SIG-M5 (cell line): ENCODE measurements at places on chromosomes 7 and 10.
A peak's percentile ranks its signal among the peaks of the same experiment; 100 is the strongest.

DNA sequence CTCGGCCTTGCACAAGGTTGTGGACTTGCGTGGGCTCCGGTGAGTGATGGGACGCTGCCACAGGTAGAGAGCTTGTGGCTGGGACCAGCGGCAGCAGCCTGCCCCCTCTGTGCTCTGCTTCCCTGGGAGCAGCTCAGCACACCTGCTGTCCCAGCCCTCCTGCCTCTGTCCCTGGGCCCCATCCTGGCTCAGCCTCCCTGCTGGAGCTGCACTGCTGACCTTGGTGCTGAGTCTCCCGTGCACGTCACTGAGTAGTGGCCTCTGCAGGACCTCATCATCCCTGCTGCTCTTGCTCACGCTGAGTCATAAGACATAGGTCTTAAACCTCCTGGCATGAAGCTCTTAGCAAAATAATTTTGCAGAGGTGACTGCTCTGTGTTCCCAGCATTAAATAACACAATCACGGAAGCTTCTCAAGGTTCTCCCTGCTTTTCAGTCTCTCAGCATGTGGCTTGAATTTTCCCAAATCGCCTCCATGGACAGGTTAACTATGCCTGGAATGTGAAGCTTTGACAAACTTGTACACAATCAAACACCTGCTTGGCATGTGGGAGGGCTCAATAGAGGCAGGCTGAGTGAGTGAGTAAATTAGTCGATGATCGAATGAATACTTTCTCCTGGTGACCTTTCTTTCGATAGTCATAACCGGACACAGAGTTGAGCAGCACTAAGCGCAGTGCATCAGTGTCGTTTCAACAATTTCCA is 63.8 kb upstream of the NPS start:
- DNase-seq: no peak

DNA sequence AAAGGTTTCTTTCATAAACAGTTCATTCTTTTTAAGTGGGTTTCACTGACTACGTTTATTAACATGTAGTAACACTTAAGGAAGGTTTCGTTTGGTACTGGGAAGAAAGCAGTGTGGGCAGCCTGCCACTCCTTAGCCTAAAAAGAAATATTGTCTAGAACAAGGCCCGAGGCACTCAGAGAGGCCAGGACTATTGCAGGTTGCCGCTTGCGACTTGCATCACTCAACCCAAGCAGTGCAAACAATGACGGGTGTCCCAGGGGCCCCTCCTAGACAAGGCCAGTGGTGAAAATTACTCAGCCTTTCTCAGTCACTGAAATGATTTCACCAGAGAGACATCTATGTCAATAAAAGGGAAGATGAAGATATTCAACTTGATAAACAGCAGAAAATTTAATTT is 243.9 kb downstream of the SNX13 start:
- DNase-seq: peak; percentile 15

DNA sequence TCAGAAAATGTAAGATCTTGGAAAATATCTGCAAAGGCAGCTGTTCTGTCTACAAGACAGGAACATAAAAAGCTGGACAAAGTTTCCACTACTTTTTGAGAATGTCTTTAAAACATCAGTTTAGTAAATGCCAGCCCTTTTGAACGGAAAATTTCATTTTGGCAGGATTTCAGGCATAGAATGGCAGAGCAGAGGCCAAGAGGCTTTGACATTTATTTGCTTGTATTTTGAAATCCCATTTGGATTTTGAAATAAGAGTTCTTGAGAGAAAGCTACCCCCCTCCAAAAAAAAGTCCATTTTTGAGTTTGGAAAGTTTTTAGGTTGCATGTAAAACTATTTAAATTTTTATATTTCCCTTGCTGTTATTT is 3.1 kb upstream of the ETV1 start:
- DNase-seq: no peak

DNA sequence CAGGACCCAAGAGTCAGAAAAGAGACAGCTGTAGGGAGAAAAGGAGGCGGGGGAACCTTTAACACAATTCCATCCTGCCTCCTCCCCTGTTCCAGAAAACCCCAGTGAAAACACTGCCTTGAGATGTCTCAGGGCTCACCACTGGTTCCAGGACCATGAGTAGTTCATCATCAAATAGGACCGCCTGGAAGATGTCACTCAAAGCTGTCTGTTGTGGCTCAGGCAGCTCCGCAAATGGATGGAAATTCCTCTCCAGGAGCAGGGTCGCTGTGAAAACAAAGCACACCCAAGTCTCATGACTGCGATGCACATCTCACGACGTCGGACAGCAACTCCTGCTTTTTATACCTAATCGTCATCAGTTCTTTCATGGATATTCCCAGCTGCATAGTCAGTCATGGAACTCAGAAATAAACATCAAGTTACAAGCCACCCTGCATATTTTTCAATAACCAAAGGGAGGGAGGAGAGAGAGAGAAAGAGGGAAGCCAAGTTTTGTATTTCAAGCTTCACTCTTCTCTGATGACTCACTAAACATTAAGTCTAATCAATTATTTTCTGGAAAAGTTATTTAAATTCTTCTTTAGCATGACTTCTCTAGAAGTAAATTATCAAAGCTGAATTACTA is 49.2 kb downstream of the GSDME start:
- no peak for DNase-seq

DNA sequence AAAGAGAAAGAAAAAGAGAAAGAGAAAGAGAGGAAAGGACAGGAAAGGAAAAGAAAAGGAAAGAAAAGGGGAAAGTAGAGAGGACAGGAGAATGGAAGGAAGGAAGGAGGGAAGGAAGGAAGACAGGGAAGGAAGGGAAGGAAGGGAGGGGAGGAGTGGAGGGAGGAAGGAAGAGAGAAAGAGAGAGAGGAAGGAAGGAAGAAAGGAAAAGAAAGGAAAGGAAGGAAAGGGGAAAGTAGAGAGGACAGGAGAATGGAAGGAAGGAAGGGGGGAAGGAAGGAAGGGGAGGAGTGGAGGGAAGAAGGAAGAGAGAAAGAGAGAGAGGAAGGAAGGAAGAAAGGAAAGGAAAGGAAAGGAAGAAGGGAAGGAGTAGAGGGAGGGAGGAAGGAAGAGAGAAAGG is 96.4 kb upstream of the APBB1IP start:
- DNase-seq: no peak

DNA sequence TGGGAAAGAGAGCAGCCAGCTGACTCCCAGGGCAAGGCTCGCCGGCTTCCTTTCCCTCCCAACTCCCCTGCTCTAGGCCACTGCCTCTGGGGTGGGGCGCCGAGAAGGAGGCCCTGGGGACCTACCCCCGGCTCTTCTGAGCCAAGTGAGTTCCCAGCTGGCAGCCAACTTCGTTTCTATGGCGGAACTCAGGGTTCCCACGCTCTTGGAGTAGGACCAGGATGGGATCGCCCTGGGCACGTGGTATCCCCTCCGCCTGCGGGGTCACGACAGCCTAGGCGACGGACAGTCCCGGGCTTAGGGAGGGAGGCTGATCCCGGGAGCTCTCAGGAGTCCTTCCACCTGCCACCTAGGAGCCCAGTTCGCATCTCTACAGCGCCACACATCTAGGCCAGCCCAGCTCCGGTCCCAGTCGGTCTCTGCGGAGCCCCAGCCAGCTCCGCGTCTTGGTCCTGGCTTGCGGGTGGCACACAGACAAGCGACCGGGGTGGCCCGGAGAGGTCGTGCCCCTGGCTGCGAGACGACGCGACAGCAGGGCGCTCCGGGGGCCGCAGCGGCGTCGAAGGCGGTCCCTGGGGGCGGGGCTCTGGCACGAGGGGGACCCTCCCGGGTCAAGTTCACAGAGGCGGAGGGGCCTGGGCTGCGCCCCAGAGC is 20.5 kb upstream of the GATA3 start:
- no peak for DNase-seq

DNA sequence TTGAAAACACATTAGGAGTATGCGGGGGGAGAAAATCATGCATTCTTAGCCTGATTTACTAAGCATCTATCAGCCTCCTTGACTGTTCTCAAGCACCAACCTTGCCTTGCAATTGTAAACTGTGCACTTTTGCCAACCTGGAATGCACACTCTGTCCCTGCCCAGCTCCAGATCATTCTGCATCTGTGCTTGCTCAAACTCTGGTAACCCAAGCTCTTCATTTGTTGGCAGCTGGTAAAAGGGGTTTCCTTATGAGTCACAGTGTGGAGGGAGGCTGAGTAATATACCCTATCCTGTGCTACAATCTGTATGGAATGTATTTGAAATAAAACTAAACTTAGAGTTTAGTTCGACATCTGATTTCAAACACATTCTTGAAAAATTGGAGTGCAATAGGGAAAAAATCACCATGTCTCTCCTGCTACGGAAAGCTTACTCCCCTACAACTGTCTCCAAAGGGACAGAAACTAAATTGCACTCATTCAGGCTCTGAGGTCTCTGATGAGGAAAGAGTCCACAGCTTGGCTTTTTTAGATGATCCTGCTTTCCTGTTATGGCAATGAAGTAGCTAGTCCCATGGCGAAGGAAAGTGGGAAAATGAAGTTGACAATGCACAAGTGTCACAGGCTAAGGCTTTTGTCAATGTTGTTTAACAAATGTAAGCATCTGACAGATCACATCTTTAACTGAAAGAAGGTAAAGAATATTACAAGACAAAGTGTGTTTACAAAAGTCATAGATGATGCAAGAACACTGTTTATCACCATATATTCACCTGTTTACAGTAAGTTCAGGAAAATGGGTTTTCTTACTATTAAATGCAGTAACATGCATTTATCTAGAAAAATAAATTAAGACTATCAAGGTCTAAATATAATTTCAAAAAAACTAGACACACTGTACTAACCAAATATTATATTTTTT is 61.9 kb downstream of the TES start:
- DNase-seq: no peak

- no peak for DNase-seq
Observed at GRCh38 chr7:143203386-143203785, 18.5 kb upstream of the TAS2R40 start.

- no peak for DNase-seq
Observed at GRCh38 chr7:129588268-129588667, 23.3 kb upstream of the NRF1 start.

DNA sequence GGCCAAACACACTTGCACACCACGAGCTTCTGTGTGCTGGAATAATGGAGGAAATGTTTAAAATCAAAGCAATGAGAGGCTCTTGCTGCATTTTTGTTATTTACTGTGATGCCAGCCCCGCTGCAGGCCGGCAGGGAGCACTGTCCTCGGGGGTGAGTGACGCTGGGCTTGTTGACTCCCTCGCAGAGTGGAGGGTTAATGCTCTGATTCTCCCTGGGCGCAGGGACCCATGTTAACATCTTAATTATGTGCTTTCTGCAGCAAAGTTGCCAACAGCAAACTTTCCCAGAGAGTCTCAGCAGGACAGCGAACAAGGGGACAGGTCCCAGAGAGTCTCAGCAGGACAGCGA is 22.9 kb downstream of the SCART1 start:
- DNase-seq: no peak

GRCh38 chr10:103534621-103535498 is 41.4 kb downstream of the NEURL1 start:
- no peak for DNase-seq

DNA sequence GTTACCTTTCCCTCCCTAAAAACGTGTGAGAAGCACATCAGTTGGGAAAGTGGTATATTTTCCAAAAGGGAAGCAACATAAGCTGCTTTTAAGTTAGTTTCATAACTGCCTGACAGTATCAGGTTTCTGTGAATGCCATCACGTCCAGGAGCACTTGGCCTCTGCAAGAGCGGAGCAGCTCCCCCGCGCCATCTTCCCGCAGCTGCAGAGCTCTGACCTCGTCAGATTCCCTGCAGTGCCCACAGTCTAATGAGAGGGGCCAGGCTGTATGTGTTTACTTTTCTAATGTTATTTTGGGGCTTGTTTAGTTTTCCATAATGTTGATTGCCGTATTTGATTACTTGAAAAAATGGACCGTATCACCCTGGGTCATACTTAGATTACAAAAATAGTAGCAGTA is 74.2 kb downstream of the MGMT start:
- DNase-seq: no peak

GRCh38 chr10:71263376-71263775 is 51.0 kb downstream of the UNC5B start:
- DNase-seq: no peak

- no peak for DNase-seq
Observed at GRCh38 chr10:83367036-83367435, 772.3 kb upstream of the GHITM start.

DNA sequence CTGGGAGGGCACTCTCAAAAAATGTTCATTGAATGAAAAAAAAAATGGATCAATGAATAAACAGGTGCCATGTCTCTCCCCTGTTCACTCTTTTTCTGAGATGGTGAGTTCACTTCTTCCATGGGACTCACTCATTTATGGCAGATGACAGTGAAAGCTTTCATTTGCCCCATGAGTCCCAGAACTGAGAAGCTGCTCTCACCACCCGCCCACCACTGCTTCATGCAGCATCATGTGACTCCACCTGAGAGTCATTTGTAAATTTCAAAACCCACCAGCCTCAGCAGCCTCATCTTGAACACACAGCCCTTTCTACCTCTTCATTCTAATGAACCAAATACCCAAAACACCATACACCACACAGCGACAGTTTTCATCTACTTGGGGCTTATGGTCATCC is 64.9 kb downstream of the SCRN1 start:
- no peak for DNase-seq

DNA sequence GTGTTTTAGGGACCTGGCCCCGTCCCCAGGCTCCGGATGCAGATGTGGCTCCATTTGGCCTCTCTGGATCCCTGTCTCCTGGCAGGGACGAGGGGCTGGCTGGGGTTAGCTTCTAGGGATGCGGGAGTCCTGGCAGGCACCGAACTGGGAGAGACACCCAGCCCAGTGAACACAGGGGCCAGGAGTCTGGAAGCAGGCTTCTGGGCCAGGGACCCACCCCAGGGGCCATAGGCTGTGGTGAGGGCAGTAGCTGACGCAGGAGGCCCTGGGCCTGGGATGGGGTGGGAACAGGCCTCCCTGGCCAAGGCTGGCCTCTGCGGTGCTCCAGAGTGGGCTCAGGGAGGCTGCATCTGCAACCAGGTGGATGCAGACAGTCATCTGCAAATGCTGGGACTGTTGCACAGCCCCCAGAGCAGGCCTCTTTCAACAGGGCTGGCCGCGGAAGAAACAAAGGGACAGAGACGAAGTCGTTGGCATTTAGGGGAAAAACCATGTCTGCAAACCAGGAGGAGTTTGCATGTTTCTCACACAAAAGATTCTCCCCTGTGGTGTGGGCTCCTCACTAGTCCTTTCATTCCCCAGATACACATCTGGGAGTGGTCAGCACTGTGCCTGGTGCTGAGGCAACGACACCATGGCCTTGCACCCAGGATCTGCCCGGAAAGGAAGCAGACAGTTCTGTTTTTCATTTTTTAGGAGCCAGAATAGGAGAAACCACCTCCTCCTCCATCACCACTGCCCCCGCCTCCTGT is 36.4 kb upstream of the ZNF488 start:
- no peak for DNase-seq

DNA sequence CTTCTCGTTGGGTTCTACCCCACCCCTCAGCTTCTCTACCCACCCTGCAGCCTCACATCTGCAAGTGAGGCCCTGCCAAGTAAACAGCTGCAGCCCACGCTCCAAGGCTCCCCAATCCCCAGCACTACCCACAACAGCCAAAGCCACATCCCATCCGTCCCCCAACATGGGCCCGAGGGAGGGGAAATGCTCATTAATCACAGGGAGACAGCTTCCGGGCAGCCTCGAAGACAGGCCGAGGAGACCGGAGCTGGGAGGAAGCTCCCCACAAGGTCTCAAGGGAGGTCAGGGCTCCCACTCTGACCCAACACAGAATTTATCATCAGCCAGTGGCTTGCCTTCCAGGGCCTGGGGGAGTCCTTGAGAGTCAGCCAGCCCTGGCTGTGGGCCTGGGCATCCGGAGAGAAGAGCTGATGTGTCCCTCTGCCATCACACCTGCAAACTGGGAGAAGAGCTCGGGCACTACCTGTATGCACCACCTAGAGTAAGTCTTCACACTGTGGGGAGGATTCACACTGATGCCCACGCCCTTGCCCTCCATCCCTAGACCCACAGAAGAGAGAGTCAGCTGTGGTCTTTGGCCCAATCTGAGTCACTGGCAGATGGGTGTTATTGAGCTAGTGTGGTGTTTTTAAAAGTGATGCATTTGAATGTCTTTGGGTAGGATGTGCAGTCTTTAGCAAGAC is 115.5 kb upstream of the ZMIZ1 start:
- DNase-seq: no peak
